ENCODE measurements at places on chromosomes 13 and 19.
A peak's percentile ranks its signal among the peaks of the same experiment; 100 is the strongest.

DNA sequence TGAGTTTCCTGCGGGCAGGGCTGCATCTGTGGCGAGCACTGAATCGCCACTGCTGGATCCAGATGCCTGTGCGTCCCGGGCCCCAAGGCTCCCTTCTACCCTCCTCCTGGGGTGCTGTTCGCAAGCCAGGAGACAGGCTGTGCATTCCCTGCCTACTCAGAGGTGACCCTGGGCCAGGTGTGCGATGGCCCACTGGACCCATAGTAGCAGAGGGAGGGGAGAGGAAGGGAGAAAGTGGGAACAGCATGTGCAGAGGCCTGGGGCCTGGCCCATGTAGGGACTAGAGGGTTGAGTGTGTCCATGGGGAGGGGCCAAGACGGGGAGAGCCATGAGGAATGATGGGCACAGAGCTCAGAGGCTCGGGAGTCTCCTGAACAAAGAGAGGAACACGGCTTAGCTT, 27.3 kb downstream of the CARM1 start:
- DNase-seq, result no peak

- no peak for DNase-seq
Observed at GRCh38 chr13:80362481-80362880, 21.6 kb upstream of the SPRY2 start.

DNA sequence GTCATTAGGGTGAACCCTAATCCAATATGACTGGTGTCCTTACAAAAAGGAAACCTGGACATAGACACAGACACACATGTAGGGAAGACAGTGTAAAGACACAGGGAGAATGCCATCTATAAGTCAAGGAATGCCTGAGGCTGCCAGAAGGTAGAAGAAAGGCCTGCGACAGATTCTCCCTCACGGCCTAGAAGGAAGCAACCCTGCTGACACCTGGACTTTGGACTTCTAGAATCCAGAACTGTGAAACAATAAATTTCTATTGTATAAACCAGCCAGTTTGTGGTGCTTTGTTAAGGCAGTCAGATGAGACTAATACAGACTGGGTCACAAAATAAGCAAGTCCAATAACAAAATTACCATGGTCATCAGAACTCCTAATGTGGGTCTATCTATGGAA, 120.4 kb downstream of the ENOX1 start:
- DNase-seq, result no peak

GRCh38 chr13:78198419-78198818, 279.8 kb upstream of the EDNRB start:
- no peak for DNase-seq

GRCh38 chr13:106628936-106629659, 61.2 kb upstream of the ARGLU1 start:
- DNase-seq, result no peak

DNA sequence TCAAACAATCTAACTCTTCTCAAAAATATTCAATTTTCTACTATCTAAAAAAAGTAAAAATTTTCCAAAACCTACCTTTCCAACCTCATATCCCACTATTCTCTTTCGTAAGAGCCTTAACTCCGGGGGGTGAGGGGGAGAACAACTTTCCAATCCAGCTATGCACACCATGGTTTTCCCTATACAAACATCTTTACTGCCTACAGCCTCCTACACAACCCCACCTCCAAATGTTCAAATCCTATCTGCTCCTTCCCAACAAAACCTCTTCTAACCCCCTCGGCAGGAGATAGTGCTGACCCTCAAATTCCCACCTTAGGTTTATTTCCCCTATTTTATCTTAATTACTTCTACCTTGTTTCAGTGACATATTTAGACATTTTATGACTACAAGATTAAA, 102.0 kb downstream of the DIAPH3 start:
- DNase-seq, result no peak

DNA sequence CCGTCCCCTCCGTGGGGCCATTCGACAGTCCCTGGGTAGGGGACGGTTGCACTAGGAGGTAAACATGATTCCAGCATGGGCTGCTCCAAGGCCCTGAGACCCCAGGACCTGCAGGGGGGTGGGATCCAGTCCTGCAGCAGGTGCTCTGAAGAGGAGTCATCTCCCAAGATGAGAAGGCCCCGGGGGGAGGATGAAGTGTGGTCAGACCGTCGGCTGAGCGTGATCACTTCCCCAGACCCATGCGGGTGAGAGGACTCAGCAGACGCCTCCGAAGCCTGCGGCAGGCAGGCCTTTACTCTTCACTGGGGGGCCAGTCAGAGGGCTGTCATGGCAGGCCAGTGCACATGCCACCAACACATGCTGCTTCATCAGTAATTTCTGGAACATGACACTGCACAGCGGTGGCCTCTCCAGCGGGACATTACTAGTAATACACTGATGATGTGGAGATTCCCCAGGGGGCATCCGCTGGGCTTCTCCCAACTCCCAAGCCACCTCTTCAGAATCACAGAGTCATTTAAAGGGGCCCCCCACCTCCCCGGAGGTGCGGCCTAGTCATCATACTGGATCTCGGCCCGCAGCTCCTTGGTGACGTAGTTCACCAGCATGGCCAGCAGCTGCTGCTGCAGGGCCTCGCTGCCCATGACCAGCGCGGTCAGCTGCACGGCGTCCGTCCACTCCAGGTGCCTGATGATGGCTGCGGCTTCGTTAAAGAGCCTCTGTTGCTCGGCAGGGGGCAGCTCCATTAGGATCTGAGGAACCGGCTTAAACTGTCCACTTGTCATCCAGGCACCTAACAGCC, 12.7 kb downstream of the C19orf12 start:
- DNase-seq, result no peak

DNA sequence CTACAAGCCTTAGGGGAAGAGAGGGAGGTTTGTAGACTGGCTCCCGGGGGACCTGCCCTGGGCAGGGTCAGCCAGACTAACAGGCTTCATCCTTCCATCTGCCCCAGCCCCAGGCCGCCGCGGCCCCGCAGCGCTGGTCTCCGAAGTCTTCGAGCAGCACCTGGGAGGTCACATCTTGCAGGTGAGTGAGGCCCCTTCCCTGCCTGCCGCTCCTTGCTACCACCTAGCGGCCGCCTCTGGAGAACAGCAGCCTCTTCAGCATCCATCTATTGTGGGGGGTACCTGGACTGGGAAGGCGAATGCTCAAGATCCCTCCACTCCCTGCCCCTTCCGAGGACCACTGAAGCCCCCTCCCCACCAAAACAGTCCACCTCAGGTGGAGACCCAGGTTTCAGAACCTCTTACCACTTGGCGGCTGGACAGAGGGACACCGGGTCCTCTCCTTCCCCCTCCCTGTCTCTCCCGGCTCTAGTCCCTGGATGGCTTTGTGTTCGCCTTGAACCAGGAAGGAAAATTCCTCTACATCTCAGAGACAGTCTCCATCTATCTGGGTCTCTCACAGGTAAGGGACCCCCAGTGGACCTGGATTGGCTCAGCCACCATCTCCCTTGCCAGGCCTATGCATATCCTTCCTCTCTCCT, 12.7 kb downstream of the NPAS1 start:
- DNase-seq, result peak; percentile 36

DNA sequence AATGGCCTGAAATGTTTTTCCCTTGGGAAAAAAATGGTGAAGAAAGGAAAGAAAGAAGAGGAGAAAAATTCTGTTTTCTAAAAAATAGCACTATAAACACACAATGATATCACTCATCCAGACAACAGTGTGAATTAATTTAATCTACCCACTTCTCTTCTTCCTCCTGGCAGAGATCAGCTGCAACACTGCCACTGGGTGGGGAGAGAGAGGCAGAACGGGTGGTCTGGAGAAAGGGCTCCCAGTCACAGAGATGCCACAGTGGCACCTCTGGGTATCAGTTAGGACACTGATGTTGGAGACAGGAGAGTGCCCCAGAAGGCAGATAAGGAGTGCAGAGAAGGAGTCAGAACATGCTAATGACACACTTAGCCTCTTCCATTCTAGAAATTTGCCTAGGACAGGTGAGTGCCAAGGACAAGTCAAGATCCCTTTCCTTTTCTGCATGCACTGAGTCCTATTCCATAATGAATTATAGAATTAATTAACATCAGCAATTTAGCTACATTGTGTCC, 168.6 kb downstream of the SUCLA2 start:
- no peak for DNase-seq
